ENCODE measurements at places on chromosomes 11 and 22. TPM values are rescaled to one million over a fixed set of nuclear protein-coding genes. Genes with fewer than 3 reads are reported as not detected.
A peak's percentile ranks its signal among the peaks of the same experiment; 100 is the strongest.

- no peaks in the 10 kb centered on the region for H3K27me3 ChIP-seq
- peaks cover 7% of the 10 kb centered on the region for H3K4me1 ChIP-seq
- no peak overlapping the region for H3K4me3 ChIP-seq
- no peak overlapping the region for H3K27ac ChIP-seq
Observed at GRCh38 chr11:34316347-34317035, 41.3 kb downstream of the ABTB2 start.

DNA sequence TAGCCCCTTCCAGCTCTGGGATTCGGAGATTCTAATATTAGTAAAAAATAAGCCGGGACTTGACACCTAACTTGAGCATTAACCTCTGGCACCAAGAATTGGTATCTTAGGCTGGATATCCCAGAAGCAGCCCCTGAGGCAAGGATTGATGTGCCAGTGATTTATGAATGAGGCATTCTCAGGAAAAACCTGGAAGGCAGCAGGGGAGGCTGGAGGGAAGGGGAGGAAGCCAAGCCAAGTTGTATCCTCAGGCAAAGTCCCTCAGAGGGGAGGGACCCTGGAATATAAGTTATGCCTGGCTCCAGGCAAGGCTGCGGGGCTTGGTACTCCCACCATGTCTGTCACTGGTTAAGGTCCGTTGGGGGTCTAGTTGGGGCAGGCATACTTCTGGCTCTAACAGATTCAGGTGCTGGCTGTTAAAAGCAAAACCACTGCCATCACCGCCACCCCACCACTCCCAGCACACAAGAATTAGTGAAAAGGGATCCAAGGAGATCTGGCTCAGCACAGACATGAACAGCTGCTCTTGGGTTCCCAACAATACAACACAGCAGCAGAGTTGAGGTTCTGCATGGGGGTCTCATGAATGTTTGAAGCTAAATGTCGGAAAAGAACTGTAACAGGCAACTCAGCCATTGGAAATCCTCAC, 29.8 kb downstream of the LMO2 start:
- no peak for DNase-seq
- H3K27me3 ChIP-seq, result no peaks in the 10 kb centered on the region
- H3K27ac ChIP-seq, result no peak overlapping the region
- no peak overlapping the region for H3K4me3 ChIP-seq
- H3K4me1 ChIP-seq, result no peaks in the 10 kb centered on the region

GRCh38 chr22:28608546-28608945, 71.1 kb downstream of the TTC28 start:
- H3K4me1 ChIP-seq, result no peaks in the 10 kb centered on the region
- H3K4me3 ChIP-seq, result no peak overlapping the region
- H3K27ac ChIP-seq, result peak overlapping the region; percentile 62
- H3K36me3 ChIP-seq, result no peaks in the 10 kb centered on the region

DNA sequence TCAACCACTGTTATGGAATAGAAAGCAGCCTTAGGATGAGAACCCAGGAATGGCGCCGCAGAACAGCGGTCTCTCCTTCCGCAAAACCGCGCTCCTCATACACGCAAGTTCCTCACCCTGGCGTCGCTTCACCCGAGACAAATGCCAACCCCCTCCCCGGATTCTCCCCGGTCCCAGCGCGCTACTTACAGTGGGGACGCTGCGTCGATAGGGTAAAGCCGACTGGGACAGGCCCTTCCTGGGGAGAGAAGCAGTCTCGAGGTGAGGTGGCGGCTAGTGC, 287 bp downstream of the RPS13 start:
- H3K27me3 ChIP-seq, result no peaks in the 10 kb centered on the region
- peak overlapping the region; percentile 90 for H3K27ac ChIP-seq
- no peaks in the 10 kb centered on the region for H3K36me3 ChIP-seq
- H3K4me1 ChIP-seq, result peaks cover 7% of the 10 kb centered on the region
- H3K4me3 ChIP-seq, result peak overlapping the region; percentile 96
- DNase-seq, result no peak

DNA sequence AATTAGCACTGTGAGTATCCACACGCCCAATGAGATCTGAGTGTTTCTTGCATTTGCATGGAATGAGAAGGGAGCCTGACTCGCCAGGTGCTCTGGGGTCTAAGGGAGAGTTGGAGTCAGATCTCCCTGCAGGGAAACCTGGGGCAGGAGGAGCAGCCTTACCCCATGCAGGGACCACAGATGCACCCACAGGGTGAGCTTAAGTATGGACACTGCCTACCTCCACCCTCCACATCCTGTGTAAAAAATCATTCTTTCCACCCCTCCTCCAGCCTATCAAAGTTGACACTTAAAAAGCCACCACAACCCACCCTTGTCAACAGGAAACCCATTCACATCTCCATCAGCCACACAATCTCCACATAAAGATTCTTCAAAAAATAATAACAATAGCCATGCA, 67.0 kb upstream of the IGLL5 start:
- H3K36me3 ChIP-seq, result no peaks in the 10 kb centered on the region
- H3K4me3 ChIP-seq, result no peak overlapping the region
- no peak for DNase-seq
- no peak overlapping the region for H3K27ac ChIP-seq

GRCh38 chr11:119194811-119195440, 9.7 kb downstream of the NHERF4 start:
- H3K27me3 ChIP-seq, result no peaks in the 10 kb centered on the region
- H3K4me1 ChIP-seq, result no peaks in the 10 kb centered on the region
- H3K27ac ChIP-seq, result no peak overlapping the region
- DNase-seq, result no peak

DNA sequence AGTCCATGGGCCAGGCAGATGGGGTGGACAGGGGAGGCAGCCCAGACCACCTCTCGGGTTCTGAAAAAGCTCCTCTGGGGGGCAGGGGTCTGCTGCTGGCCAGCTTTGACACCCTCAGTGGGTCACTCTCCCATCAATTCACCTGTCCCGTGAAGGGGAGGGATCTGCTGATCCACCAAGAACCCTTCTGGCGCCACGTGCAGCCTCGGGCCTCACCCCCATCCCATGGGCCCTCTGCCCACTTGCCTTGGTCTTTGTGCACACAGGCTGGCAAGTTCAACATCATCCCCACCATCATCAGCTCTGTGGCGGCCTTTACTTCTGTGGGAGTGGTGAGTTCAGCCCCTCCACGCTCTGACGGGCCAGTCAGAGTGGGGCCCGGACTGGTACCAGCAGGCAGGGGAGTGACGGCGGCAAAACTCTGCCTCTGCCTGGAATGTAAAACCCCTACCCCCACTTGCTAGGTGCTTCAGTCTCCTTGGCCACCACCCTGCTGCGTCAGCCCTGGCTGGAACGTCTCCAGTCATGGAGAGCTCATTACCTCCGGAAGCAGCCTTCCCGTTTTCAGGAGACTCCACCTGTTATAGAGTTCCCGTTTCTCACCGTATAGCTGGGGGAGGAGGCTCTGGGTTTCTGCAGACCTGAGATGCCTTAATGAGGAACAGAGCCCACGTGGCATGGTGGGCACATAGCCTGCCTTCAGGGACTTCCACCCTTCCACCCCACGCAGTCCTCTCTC, 12.7 kb downstream of the PRG3 start:
- no peaks in the 10 kb centered on the region for H3K27me3 ChIP-seq
- H3K36me3 ChIP-seq, result no peaks in the 10 kb centered on the region
- H3K4me1 ChIP-seq, result no peaks in the 10 kb centered on the region
- H3K4me3 ChIP-seq, result no peak overlapping the region
- DNase-seq, result no peak

- no peak overlapping the region for H3K4me3 ChIP-seq
- H3K27ac ChIP-seq, result no peak overlapping the region
- no peak for DNase-seq
- H3K27me3 ChIP-seq, result no peaks in the 10 kb centered on the region
Observed at GRCh38 chr11:8313504-8314090, 49.9 kb upstream of the LMO1 start.

DNA sequence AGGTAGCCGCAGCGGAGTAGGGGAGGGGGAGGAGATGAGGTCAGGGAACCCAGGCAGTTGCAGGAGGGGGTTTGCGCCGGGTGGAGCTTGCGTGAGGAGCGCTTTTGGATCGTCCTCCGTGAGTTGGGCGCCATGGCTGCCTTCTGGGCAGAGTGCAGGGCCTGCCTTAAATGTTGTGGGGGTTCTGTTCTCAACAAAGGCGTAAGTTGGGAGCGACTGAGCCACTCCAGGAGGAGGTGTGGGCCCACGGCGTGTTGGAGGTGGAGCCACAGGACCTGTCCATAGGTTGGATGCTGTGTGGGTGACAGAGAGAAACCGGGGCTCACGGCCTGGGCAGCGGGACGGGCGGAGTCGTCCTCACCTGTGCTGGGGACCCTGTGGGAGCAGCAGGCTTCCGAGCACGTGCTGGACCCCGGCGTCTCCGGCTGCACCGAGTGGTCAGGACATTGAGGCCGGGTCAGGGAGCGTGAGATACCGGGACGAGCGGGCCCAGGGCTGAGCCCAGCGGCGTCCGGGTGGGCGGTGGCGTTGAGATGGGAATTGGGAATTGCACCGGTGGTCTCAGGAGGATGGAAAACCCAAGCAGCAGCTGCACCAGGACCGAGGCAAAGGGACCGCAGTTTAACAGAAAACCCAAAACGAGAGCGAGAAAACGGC, 977 bp upstream of the PGGHG start:
- peak; percentile 22 for DNase-seq
- H3K4me1 ChIP-seq, result peaks cover 6% of the 10 kb centered on the region
- no peak overlapping the region for H3K27ac ChIP-seq

The RTN4RL2 gene
- not detected for total RNA-seq

GRCh38 chr11:120391854-120392253, 55.6 kb downstream of the ARHGEF12 start:
- no peak overlapping the region for H3K4me3 ChIP-seq
- H3K27ac ChIP-seq, result no peak overlapping the region
- no peak for DNase-seq
- no peaks in the 10 kb centered on the region for H3K27me3 ChIP-seq
- H3K36me3 ChIP-seq, result no peaks in the 10 kb centered on the region

DNA sequence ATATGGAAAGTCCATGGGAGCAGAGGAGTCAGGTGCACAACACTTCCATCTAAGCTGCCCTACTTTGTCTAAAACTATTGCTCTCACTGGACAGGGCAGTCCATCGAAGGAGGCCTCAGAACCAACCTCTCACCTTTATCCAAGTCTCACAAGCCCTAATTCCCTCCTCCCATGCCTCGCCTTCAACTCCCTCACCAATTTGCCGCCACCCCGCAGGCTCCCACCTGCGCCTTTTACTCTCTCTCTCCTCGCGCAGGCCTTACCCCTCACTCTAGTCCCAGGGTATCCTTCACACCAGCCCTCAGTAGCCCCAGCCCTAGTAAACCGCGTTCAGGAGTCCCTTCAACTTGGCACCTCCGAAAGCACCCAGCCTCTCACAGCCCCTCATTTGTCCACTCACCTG, 451 bp downstream of the FHIP1B start:
- H3K4me1 ChIP-seq, result no peaks in the 10 kb centered on the region
- H3K36me3 ChIP-seq, result no peaks in the 10 kb centered on the region
- peak overlapping the region; percentile 69 for H3K27ac ChIP-seq
- H3K4me3 ChIP-seq, result peak overlapping the region; percentile 65
- no peaks in the 10 kb centered on the region for H3K27me3 ChIP-seq
